SJCRH30 (cell line): ENCODE measurements at places on chromosomes 5 and 9. TPM values are rescaled to one million over a fixed set of nuclear protein-coding genes. Genes with fewer than 3 reads are reported as not detected.

ANKRD18A gene
- total RNA-seq = 9.8 and 10.5 TPM in 2 replicates

PCDHGB7 gene
- 0.91 and 1.8 TPM in 2 replicates for total RNA-seq

C7 gene
- total RNA-seq = 12.2 and 17.2 TPM in 2 replicates

KIF27 gene
- total RNA-seq = 2.0 and 3.9 TPM in 2 replicates

TAF1L gene
- total RNA-seq = 0.02 TPM in 1 of 2 replicates, not detected in the other

HSPB3 gene
- 0.51 and 0.86 TPM in 2 replicates for total RNA-seq

TMEM215 gene
- total RNA-seq = not detected in 2 replicates

NIPAL4 gene
- total RNA-seq = not detected in 2 replicates

PDZD2 gene
- total RNA-seq = 0.47 and 0.76 TPM in 2 replicates

ERBIN gene
- 70.6 and 71.5 TPM in 2 replicates for total RNA-seq

FKTN gene
- total RNA-seq = 22.2 and 28.4 TPM in 2 replicates

DDX4 gene
- total RNA-seq = not detected in 2 replicates

ZFP37 gene
- 9.4 and 10.1 TPM in 2 replicates for total RNA-seq

PCDHGB3 gene
- 5.2 and 7.4 TPM in 2 replicates for total RNA-seq

KCNV2 gene
- not detected in 2 replicates for total RNA-seq

LCN9 gene
- not detected in 2 replicates for total RNA-seq

ENDOG gene
- total RNA-seq = 14.8 and 21.2 TPM in 2 replicates

IL4 gene
- total RNA-seq = not detected in 2 replicates

GDF9 gene
- 0.20 and 0.57 TPM in 2 replicates for total RNA-seq

LCN12 gene
- not detected in 2 replicates for total RNA-seq

PTGR1 gene
- 92.3 and 93.5 TPM in 2 replicates for total RNA-seq

BARHL1 gene
- not detected in 2 replicates for total RNA-seq

ZNF622 gene
- 15.8 and 16.3 TPM in 2 replicates for total RNA-seq

PCDHGA9 gene
- 1.8 and 2.3 TPM in 2 replicates for total RNA-seq

GHR gene
- 31.2 and 34.0 TPM in 2 replicates for total RNA-seq

SUSD1 gene
- total RNA-seq = 17.9 and 19.5 TPM in 2 replicates

HRCT1 gene
- 0.48 TPM in 1 of 2 replicates, not detected in the other for total RNA-seq

LURAP1L gene
- 5.3 and 6.4 TPM in 2 replicates for total RNA-seq

F2RL1 gene
- 0.02 TPM in 1 of 2 replicates, not detected in the other for total RNA-seq

C8G gene
- total RNA-seq = not detected in 2 replicates

RETREG1 gene
- 0.16 TPM in 1 of 2 replicates, not detected in the other for total RNA-seq

QRFP gene
- total RNA-seq = not detected in 2 replicates

SPATA24 gene
- 8.2 and 8.8 TPM in 2 replicates for total RNA-seq

TGFBI gene
- 4.8 TPM in 2 replicates for total RNA-seq

PDE6A gene
- 0.28 and 0.47 TPM in 2 replicates for total RNA-seq

GPRIN1 gene
- total RNA-seq = 6.5 and 6.9 TPM in 2 replicates

SLC25A2 gene
- total RNA-seq = 0.08 TPM in 1 of 2 replicates, not detected in the other

SERF1A gene
- total RNA-seq = 17.7 and 31.4 TPM in 2 replicates

PRXL2C gene
- 12.2 and 12.5 TPM in 2 replicates for total RNA-seq
